ENCODE measurements at places on chromosomes 5 and 9.

GRCh38 chr5:154271936-154272514, 81.5 kb downstream of the GALNT10 start:
- DNase-seq = no peak

DNA sequence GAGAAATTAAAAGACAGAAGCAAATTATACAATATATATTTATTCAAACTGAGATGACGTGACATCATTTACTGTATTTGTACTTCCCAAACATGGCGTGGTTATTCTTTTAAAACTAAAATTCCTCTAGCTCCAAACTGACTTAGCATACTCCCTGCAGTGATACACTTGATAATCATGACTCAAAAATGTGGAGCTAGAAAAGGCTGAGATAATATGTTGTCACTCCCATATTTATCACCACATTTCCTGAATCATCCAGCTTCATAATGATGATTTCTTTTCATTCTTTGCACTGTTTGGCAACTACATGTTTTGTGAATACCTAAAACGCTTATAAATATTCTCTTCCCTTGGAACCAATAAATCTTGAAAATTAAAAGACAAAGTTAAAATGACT, 341.0 kb downstream of the EBF1 start:
- DNase-seq = no peak

DNA sequence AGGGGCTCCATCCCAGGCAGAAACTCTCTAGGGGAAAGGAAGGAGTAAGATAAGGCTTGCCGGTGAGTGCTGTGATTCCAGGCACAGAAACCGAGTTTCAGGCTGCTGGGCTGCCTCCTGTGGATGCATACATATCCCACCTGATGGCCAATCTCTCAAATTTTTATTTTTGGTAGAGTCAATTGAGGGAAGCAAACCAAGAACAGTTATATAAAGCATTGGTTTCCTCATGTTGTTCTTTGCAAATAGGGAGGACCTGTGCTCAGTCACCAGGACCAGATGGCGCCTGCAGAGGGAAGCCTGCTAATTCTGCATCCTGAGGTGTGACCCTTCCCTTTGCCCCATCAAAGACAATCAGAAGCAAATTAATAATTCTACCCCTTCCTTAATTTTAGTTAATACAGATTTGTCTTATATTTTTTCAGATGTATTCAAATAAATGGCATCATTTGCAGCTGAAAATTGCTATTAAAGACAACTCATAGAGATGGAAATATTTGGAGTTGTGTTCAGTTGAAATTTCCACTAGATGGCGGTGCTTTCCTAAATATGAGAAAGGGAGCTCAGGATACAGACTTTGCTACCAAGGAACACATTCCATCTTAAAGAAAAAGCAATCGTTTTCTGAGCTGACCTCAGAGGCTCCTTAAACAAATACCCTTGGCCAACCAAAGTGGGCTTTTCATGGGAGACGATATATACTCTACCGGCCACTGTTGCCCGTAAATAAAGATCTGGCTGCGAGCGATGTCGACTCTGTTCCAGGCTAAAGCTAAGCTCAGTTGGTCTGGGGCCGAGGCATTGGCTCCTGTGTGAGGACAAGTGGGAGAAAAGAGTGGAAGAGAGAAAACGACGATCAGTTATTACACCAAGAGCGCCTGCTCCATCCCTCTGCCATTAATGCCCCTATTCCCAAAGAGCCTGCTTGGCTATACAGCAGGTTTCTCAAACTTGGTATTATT, 225.7 kb upstream of the KLF9 start:
- no peak for DNase-seq

DNA sequence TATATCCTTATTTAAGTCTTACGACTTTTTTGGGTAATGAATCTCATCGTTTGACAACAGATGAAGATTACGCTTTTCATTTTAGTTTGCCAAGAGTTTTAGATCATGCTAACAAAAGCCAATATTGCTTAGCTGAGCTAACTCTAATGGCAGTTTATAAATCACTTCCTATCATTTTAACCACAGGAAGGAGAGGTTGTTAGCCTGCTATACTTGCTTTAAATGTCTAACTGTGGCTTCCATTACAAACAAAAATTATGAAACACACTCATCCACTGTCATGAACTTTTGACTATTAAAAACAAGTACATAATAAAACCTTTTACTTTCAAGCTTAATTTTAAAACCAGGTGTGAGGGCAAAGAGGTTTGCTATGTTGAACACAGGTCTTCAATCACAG, 53.7 kb upstream of the ANKH start:
- no peak for DNase-seq

DNA sequence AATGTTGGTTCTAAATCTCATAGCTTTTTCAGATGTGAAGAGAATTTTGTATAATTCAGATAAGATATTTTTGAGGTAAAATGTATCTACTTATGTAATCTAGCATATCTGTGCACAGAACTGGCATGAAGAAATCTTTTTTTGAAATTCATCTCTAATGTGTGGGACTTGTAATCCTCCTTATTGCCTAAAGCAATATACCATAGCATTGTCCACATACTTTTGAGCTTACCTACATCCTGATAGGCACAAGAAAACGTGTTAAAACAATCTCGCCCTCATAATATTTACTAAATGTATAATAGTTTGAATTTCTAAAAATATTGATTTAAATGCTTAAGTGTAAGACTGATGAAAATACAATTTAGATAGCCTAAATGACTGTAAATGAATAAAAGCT, 1686.5 kb upstream of the ACO1 start:
- DNase-seq = no peak

DNA sequence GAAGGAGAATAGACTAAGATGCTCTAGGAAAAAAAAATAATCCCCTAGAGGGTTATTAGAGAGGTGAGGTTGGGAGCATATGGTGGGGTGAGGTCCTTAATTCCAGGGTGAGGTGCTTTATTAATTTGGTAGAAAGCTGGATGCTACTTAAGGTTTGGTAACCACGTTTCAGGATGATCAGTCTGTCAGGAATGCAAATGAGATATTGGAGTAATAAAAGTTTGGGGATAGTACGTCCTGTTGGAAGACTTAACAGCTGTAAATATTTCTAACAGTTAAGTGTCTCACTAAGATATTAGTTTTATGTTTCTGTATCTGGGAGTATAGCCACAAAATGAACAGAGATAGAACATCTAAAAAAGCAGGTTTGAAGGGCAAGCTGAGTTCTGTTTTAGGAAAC, 578.9 kb downstream of the CETN3 start:
- no peak for DNase-seq

- no peak for DNase-seq
Observed at GRCh38 chr5:157212307-157212706, 31.7 kb downstream of the ITK start.

- no peak for DNase-seq
Observed at GRCh38 chr9:91549177-91549576, 125.5 kb upstream of the NFIL3 start.

GRCh38 chr5:115983519-115983918, 21.2 kb downstream of the LVRN start:
- DNase-seq = no peak

- DNase-seq = no peak
Observed at GRCh38 chr9:38339496-38339895, 53.0 kb upstream of the ALDH1B1 start.

- DNase-seq = no peak
Observed at GRCh38 chr9:7984692-7985091, 185.1 kb upstream of the DMAC1 start.

- no peak for DNase-seq
Observed at GRCh38 chr9:137233143-137233980, 2.7 kb downstream of the SLC34A3 start.

- no peak for DNase-seq
Observed at GRCh38 chr5:85614489-85614888, 1003.3 kb upstream of the COX7C start.

DNA sequence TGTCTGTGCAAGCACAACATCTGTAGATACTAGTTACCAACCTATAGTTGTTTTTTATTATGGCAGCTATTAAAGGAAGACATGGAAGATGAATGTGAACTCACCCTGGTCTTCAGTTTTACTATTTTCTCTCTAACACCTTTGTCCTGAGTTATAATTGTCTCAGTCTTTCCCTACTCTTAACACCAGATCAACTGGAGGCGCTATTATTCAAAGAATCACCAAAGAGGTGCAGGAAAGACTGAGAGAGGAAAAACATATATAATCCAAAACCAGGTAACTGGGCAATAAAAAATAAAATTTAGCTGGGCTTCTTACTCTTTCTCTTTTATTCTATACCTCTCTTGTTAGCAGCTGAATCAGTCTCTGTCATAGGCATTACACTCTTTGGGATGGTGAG, 134.2 kb upstream of the C6 start:
- DNase-seq = no peak

Data from activated T-helper 1 cell treated with Interleukin-2 at 50 U/mL for 16 hours (primary cell).